Fibroblast of skin of abdomen (primary cell): ENCODE measurements at places on chromosomes 6 and 20.

GRCh38 chr6:107128175-107128574, 12.9 kb upstream of the BEND3 start:
- DNase-seq: peak; percentile 62

GRCh38 chr20:37345339-37346235, at the start of gene SRC:
SRC (plus strand) TSS chr20:37346140; CDS start chr20:37384154, 38,014 bp downstream.
- DNase-seq: peak; percentile 78

GRCh38 chr6:45420909-45421708, 43.4 kb upstream of the SUPT3H start:
- no peak for DNase-seq

- DNase-seq: no peak
Observed at GRCh38 chr6:166413491-166413951, 30.8 kb upstream of the MPC1 start.

DNA sequence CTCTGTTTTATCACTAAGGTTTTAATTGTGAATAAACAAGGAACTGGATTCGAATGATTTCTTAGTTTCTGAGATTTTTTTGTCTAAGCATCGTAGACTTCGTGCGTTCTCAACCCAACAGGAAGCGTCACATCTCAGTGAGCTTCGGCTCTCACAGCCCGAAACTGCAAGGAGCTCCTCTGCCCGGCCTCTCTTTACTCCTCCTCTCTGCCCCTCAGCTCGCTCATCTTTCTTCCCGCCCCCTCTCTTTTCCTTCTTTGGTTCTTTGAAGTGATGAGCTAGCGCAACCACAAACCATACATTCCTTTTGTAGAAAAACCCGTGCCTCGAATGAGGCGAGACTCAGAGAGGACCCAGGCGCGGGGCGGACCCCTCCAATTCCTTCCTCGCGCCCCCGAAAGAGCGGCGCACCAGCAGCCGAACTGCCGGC, 480 bp upstream of the NT5E start:
- DNase-seq: peak; percentile 89

DNA sequence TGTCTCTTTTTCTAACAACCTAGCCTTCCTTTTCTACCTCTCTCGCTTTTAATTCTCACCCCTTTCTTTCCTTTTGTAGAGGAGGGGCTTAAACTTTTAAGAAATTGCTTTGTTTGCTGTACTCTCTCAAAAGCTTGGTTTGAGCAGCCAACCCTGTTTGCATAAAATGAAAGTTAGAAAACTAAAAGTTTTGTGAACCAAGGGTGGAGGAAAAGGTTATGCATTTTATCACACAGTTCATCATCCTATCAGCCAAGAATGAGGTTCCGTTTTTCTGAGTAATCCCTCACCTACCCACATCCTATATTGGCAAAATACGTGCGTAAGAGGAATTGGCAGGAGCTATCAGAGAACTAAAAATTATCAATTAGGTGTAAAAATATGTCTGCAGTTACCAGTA, 42.8 kb upstream of the LOC128125822 start:
- DNase-seq: peak; percentile 24

DNA sequence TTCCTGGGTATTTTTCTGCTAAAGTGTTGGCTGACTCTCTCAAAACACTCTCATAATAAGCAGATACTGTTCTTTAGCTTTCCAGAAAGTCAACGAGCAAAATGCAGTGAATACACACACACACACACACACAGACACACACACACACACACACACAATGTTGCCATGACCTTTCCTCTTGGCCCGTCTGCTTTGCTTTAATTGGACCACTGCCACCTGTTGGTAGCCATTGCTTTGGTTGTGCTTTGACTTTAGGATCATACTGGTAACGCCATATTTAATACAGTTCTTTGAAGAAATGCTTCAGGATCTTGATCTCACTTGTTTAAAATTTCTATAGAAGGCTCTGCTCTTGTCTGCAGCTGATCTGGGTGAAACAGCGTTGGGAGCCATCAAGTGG, 4.4 kb downstream of the FIG4 start:
- DNase-seq: no peak

DNA sequence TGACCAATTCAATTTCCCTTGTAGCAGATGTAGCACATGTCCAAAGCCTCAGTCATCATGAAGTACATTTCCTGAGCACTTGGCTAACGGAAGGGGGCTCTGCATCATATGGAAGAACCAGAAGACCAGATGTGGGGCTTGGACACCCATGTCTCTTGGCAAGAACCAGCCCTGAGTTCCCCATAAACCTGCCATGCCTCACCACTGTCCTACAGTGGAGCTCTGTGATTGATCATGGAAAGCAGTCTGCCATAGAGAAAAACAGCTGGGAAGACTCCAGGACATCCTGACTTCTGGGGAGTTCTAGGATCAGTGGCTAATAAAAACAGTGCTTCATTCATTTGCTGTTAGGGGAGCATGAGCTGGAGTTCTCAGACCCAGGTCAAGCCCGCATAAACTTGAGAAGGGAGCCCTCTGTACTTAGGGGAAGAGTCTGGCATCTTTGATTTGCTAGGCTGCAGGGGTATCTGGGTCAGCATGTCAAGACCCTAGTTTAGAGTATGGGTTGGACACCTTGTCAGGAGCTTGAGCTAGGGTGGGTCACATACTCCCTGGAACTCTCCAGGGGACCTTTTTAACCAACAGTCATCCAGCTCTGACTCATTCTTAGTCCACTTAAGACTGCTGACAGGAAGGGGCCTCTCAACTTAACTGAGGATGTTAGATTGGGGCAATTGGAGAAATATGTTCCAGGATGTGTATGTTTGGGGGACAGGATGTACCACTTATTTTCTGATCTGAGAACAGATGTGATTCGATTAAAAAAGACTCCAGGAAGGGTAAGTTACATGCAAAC, 26.3 kb upstream of the TRAM2 start:
- DNase-seq: peak; percentile 78

DNA sequence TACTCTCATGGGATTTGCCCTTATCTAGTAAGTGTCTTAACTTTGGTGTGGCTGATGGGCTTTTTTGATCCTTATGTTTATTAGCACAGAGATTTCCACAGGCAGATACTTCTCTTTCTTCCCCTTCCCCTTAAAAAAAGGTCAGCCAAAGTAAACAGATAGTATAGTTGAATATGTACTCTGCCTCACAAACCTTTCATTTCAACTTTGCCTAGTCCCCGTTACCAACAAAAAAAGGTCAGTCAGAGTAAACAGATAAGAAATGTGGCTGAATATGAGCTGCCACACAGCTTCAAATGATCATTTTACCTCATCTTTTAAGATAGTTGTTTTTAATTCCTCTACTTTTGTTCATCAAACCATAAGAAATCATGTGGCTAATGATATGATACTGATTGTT, 34.1 kb upstream of the SLC35D3 start:
- no peak for DNase-seq

DNA sequence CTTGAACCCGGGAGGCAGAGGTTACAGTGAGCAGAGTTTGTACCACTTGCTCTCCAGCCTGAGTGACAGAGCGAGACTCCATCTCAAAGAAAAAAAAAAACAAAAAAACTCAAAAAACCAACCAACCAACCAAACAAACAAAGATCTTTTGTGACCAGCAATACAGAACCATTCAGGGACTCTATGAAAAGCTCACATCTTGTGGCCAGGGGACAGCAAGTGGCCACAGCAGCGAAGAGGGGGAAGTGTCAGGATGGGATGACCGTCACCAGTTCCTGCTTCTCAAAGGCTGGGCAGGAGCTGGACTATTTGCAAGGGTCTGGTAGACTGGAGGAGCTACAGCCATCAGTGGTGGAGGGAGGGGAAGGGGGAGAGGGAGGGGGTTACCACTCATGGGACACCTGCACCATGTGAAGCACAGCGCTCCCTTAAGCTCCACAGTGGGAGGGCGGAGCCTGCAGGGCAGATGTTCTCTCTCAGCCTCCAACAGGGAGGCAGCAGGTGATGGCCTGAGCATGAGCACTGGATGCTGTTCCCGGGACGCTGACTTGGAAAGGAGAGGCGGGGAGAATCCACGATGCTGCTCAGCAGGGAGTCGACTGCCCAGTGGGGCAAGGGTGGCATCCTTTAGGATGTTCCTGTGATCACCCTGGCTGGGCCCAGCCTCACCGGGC, 19.7 kb upstream of the ULBP3 start:
- no peak for DNase-seq

DNA sequence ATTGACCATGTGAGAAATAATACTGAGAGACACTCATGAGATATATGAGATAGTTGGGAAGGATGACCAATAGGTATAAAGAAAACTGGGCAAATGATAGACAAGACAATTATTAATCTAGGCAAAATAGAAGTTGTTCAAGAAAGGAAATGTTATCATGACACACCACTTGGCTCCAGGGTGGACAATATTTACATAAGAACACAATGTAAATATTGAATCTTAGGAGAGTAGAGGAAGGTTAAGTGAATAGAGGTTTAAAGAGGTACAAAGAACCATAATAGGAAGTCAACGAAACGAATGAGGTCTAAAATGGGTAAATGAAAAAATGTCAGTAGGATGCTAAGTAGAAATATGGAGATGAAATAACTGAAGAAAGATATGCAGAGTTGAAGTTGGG, 126.5 kb downstream of the MBOAT1 start:
- DNase-seq: no peak

GRCh38 chr20:41623625-41624375, 5.6 kb upstream of the CHD6 start:
- no peak for DNase-seq
